ENCODE measurements at places on chromosomes 3 and 15. TPM values are rescaled to one million over a fixed set of nuclear protein-coding genes. Genes with fewer than 3 reads are reported as not detected.

The LRIG1 gene
- total RNA-seq = 35.3 TPM

The CFAP92 gene
- total RNA-seq = 0.24 TPM

The MTHFS gene
- total RNA-seq = 46.2 TPM

The HYAL1 gene
- total RNA-seq = not detected

The GPR171 gene
- 70.7 TPM for total RNA-seq

The TMEM108 gene
- not detected for total RNA-seq

The GOLGA6B gene
- total RNA-seq = not detected

The KLHL40 gene
- not detected for total RNA-seq

The STARD5 gene
- total RNA-seq = 9.1 TPM

The CCDC9B gene
- 1.6 TPM for total RNA-seq

The ROPN1 gene
- not detected for total RNA-seq

The ZNF385D gene
- total RNA-seq = not detected

The C3orf20 gene
- total RNA-seq = 0.12 TPM

The TMC3 gene
- not detected for total RNA-seq

The A4GNT gene
- total RNA-seq = not detected

The STAC gene
- total RNA-seq = not detected

The EAF2 gene
- 14.8 TPM for total RNA-seq

The SLC24A5 gene
- total RNA-seq = not detected

The CPLX3 gene
- total RNA-seq = not detected

The SPATA12 gene
- total RNA-seq = not detected

The LAMB2 gene
- total RNA-seq = not detected

The MST1 gene
- 8.2 TPM for total RNA-seq

The RASGRF1 gene
- total RNA-seq = not detected

The SENP5 gene
- 30.5 TPM for total RNA-seq

The LSAMP gene
- total RNA-seq = not detected

The PLXNA1 gene
- 8.8 TPM for total RNA-seq

Data from activated CD4-positive, alpha-beta memory T cell treated with anti-CD3 and anti-CD28 coated beads for 36 hours (primary cell).